ENCODE measurements at places on chromosomes 3 and 15.

DNA sequence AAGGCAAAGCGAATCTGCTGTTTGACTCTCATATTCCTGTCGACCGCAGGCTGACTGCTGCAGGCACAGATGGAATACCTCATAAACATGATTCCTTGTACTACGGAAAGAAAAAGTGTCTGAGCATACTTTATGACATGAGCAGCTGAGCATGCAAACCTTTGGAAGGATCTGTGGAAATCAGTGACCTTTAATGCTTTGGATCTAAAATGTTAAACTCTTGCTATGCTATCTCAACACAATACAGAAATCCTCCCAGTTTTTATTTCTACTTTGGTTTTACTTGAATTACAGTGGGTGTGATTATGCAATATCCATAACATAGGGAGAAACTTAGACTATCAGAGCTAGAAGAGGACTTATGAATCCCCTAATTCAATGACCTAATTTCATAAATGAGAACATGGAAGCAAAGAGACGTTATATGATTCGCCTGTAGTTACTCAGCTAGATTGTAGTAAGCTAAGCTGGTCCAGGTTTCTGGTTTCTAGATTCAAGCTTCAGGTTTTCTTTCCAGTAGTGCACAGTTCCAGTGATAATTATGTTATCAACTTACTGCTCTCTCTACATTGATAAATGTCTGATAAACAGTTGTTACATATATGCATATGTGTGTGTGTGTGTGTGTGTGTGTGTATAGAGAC lies 127.6 kb upstream of the GBE1 start:
- DNase-seq: no peak

DNA sequence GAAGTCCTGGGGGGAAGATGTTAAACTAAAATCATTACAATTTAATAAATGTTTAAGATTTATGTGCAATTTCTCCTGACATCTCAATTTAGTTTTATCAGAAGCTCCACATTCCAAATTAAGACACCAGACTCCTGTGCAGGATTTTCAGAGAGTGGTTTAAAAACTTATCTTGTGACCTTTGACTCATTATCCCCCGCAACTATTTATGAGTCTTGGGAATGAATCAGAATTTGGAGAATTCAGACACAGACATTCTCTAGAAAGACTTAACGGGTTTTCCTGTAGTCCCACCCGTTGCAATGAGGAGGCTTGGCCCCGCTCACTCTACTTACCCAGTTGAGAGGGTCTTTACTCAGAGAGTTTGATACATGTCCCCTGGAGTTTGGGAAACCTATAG lies 7.1 kb downstream of the OR5K2 start:
- peak; percentile 82 for DNase-seq

GRCh38 chr3:177286034-177286433 lies 88.8 kb upstream of the TBL1XR1 start:
- peak; percentile 72 for DNase-seq

DNA sequence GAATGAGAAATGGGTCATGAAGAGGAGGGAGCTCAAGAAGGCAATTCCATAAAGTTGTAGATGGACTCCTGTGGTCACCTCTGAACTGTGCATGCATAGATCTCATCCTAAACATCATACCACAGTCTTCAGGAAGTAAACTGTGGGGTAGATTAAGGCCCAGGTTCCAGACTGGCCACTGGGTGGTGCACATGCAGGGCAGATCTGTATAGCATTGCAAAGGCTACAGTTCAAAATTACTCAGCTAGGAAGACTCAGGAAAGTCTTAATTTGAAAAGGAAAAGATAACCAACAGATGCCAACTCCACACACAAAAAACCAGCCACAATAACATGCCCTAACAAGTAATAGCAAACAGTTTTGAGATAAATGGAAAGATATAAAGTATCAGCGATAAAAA lies 20.3 kb downstream of the KY start:
- no peak for DNase-seq

- peak; percentile 99 for DNase-seq
Observed at GRCh38 chr3:130746246-130747039, at the start of gene PIK3R4. PIK3R4 (minus strand) TSS chr3:130746829; CDS start chr3:130745218, 1,611 bp downstream.

DNA sequence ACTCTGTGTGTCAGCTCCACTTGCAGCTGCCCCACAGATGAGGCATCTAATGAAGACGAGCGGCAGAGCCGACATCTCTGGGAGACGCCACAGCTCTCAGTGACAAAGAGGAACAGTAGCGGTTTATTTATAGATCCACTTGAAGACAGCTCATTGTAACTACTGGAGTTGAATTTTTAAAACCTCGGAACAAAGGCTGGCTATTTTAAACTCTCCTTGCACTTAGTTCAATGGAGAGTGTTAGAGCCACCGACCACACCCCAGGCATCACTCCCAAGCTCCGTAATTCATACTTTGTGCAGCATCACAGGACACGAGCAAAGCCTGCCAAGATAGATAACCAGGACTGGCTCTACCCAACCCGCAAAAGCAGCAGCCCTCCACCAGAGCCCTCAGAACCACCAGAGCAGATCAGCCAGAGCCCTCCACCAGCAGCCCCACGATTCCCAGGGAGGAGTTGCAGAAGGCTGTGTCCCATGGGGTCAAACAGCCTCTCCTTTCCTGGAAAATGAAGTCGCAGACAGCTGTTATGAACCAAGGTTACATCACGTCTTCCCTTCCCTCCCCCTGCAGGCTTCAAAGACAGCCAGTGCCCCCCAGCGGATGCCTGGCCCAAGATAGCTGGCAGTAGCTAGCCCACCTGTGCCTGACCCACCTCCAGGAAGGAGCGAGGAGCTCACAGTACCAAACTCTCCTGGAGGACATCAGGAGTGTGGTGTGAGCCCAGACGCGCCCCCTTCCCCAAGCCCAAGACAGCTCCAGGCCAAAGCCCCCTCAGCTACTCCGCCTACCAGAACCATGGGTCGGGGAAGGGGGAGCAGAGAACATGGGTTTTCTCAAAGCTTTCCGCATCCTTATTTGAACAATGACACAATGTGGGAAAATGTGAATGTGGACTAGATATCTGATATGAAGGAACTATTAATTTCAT lies 45.7 kb downstream of the POC1A start:
- DNase-seq: no peak

DNA sequence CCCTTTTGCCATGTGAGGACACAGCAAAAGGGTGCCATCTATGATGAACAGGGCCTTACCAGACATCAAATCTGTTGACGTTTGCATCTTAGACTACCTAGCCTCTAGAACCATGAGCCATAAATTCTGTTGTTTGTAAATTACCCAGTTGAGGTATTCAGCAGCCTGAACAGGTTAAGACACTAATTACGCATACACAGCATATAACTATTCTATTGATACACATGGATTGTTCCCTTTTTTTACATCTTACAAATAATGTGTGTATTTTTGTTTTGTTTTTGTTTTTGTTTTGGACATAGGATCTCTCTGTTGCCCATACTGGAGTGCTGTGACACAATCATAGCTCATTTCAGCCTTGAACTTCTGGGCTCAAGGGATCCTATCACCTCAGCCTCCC lies 255.5 kb downstream of the OPA1 start:
- no peak for DNase-seq

GRCh38 chr3:42706721-42707619 lies 4.4 kb upstream of the HHATL start:
- no peak for DNase-seq

DNA sequence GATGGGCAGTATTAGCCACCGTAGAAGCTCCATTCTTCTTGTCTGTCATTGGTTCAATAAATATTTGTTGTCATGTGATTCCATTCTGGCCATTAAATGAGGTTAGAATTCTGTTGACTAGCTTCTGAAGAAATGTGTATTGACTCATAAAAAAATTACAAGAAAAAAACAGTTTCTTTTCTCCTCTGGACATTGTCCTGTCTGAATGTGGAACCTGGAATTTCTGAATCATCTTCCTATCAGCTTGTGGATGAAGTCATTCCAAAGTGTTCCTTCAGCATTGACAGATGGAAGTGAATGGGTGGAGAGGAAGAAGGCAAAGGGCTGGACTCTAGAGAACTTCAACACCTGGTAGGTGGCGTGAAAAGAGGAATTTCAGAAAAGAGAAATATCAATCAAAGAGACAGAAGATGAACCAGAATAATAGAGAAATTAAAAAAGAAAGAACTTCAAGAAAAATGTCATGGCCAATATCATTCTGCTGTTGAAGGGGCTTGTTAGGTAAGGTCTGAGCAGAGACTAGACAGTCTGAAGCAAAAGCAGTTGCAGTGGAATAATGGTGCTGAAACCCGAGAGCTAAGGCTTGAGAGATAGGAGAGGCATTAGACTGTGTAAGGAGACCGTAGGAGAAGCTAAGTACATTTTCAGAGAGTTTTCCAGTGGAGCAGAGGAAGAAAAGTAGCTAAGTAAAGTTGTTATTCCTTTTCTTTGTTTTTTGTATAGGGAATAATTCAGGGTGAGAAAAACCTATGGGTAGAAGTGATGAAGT lies 806.6 kb downstream of the SQOR start:
- DNase-seq: peak; percentile 85

DNA sequence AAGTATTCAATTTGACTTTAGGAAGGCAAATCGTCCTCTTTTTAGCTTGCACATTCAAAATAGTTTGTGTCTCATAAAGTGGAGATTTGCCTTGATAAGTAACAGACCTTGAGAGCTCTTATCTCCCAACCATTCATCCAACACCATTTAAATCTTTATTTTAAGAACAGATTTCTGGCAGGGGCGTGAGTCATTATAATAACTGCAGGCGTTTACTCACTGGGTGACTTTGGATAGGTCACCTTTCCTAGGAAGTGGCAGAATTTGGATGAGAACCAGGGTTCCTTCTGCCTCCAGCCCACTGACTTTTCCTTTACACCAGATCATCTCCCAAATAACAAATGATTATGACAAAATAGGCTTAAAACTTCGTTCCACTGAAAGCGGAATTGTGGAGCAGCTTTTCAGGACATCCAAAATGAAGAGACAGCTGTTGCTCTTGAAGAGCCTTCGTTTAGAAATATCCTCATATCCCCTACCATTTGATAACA lies 5.0 kb downstream of the LMCD1 start:
- DNase-seq: peak; percentile 89

- DNase-seq: no peak
Observed at GRCh38 chr15:73183071-73183470, 130.8 kb downstream of the NEO1 start.

- peak; percentile 93 for DNase-seq
Observed at GRCh38 chr15:41944313-41944940, 27.9 kb downstream of the EHD4 start.

- no peak for DNase-seq
Observed at GRCh38 chr15:82931221-82931620, 21.3 kb downstream of the HOMER2 start.

GRCh38 chr15:98207928-98208327 lies 247.4 kb downstream of the ARRDC4 start:
- no peak for DNase-seq

DNA sequence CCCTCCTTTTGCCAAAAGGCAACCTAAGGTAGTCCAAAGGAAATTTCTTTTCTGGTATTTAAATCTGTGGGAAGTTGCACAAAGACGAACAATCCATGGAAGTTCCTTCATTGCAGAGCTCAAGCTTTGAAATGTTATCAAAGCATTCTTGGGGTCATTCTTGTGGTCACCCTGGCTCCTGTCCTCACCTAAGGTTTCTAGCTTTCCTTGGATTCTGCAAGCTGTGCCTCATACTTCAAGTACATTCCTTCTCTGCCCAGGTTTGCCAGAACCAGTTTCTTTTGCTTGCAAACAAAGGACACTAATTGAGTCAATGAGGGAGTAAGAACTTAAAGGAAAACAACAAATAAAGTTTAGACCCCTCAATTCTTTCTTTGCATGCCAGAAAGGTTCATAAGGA lies 329.8 kb upstream of the PDZRN3 start:
- no peak for DNase-seq

GRCh38 chr3:182516597-182517336 lies 276.5 kb upstream of the ATP11B start:
- DNase-seq: no peak

DNA sequence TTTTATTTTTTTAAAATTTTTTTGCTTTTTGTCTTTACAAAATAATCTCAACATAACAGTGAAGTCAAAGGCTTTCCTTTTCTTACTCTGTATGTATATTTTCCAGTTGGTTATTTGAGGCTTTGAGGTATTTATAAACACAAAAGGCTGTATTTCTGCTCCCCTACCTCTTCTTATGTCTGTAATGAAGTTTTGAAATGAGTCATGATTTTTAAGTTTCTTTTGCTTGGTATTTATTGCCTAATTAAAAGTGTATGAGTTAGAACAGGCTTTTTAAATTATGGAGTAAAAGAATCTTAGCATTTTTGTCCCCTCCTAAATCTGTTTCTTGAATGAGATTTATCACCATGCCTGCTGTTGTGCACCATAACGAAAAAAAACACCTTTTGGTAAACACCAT lies 66.0 kb downstream of the DCUN1D1 start:
- no peak for DNase-seq

GRCh38 chr3:229183-229661 lies 32.7 kb downstream of the CHL1 start:
- no peak for DNase-seq

DNA sequence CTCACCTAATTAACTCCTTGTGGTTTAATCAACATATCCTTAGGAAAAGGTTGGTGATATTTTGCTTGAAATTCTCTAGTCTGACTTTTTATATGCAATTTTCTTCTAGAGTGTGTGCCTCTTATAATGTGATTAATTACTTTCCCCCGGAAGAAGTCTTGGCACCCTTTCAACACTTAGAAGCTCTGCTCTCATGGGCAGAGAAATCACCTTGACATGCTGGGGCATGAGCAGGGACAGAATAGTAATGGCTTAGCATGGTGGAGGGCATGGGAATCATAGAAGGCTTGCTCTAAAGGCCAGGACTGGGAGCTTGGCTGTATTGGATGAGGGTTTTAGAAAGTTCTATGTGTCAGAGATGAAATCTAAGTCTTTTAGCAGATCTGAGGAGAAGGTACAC lies 293.5 kb downstream of the AGBL1 start:
- no peak for DNase-seq
